HEK293T (cell line): ENCODE measurements at places on chromosomes 1 and 21.

- DNase-seq, result no peak
Measured at GRCh38 chr1:41461790-41462679, 22.4 kb downstream of the EDN2 start.

DNA sequence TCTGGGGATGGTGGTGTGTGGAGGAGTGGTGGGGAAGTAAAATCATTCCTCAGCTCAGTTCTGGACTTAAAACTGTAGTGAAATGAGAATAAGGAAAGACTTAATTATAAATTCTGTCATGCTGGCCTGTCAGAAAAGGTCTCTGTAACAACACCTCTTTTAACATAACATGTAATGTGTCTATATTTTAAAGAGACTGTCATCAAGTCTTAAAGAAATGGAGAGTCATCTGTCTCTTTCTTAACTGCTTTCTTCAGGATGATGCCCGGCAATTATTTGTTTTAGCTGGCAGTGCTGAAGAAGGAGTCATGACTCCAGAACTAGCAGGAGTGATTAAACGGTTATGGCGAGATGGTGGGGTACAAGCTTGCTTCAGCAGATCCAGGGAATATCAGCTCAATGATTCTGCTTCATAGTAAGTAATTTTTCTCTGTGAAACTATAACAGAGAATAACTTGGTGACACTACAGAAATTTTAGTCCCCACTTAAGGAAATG, 30.6 kb downstream of the GNAI3 start:
- DNase-seq, result no peak

DNA sequence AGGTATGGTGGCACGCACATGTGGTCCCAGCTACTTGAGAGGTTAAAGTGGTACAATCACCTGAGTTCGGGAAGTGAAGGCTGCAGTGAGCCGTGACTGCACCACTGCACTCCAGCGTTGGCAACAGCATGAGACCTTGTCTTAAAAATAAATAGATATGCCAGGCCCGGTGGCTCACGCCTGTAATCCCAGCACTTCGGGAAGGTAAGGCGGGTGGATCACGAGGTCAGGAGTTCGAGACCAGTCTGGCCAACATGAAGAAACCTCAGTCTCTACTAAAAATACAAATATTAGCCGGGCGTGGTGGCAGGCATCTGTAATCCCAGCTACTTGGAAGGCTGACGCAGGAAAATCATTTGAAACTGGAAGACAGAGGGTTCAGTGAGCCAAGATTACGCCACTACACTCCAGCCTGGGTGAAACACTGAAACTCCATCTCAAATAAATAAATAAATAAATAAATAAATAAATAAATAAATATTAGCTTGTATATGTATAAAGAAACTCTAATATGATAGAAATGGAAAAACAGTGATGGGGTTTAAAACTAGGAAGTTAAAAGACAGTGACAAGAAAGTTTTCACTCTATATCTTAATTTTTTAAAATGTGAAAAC, 18.8 kb downstream of the GATAD2B start:
- no peak for DNase-seq

DNA sequence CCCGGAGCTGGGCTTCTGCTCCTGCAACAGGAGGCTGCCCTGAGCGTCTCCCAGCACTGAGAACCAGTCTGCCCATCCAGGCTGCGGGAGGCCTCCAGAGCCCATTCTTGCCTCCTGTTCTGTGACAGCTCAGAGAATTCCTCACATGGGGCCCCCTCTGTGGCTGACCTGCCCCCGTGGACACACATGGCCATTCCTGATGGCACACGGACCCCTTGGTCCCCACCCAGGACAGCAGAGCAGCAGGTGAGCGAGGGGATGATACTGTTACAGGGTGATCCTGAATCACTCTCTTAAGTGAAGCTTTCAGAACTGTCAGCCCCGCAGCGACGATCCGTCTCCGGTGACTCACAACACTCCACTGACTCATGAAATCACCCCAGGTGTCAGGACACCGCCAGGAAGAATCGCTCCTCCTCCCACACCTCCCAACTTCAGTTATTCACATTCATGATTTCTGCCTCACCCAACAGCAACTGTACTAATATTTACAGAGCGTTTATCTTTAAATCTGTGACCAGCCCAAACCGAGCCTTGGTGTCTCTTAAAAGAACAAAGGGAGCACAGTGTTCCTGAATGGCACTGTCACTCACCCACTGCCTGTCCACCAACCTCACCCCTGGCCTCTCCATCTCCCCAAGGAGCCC, 22.5 kb downstream of the CHD5 start:
- DNase-seq, result no peak

DNA sequence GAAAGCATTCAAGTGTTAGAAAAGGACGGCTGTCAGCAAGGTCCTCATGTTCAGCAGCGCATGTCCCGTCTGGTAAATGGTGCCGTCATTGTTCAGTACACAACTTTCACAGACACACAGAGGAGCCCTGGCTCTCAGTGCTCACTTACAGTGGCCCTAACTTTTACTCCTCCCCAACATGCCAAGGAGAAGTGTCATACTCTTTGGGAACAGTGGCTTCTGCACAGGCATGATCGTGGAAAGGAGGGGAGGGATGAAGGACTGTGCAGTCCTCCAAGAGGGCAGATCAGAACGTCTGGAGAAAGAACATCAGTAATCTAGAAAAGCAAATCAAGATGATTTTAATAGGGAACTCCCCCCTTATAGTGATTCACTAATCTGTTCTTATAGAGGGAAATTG, 3.8 kb upstream of the GRHL3 start:
- DNase-seq, result no peak
